ENCODE measurements at places on chromosomes 4 and X. TPM values are rescaled to one million over a fixed set of nuclear protein-coding genes. Genes with fewer than 3 reads are reported as not detected.

The BEND4 gene
- total RNA-seq = not detected

The BEX1 gene
- not detected for total RNA-seq

The F11 gene
- not detected for total RNA-seq

The PSAPL1 gene
- total RNA-seq = 0.33 TPM

The PLAC8 gene
- 1.1 TPM for total RNA-seq

The CNGA1 gene
- total RNA-seq = not detected

The PPP1R2C gene
- total RNA-seq = not detected

The RPS6KA6 gene
- total RNA-seq = 5.4 TPM
